Activated T-cell treated with anti-CD3 and anti-CD28 coated beads for 24 hours (primary cell): ENCODE measurements at places on chromosomes 7 and 10.

GRCh38 chr10:71302874-71303568 is 16.0 kb upstream of the SLC29A3 start:
- DNase-seq: no peak

DNA sequence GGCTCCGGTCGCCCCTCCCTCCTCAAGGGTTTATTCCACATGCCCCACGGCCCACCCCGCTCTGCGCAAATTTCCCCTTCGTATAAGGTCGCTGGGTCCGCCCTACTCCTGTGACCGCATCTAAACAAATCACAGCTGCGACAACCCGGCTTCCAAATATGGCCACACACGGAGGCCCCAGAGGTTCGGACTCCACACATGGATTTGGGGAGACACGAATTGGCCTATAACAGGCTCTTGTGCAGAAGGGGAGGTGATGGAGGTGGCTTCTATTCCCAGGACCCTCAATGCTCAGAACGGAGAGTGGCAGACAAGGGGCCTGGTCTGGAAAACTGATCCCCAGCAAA is 90.1 kb downstream of the FOXL3 start:
- DNase-seq: no peak

DNA sequence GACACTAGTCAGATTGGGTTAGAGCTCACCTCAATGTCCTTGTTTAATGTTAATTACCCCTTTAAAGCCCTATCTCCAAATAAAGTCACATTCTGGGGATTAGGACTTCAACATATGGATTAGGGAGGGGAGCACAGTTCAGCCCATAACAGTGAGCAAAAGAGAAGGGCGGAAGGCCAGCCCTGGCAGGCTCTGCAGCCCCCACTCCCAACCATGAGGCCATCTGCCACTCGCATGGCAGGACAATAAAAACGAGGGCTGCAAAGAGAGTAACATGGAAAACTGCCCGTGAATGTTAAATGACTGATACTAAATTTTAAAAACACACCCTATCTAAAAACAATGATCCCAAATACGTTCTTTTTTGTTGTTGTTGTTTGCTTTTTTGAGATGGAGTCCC is 38.7 kb downstream of the RGS10 start:
- DNase-seq: no peak

- DNase-seq: no peak
Observed at GRCh38 chr10:62772186-62772974, 32.1 kb upstream of the ADO start.

DNA sequence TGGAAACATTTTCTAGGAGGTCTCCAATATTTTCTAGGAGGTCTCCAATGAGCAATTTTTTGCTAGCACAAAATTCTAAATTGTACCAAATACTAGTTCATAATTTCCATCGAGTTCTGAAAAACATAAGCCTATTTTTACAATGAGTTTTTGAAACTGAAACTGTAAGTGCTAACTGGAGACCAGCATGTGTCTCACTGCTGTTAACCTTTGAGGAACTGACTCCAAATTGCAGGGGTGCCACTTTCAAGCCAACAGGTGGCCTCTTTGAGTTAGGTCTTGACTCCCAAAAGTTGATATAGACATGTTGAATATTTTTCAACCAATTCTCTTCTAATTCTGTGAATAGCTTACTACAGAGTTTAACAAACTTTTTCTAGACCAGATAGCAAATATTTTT is 58.8 kb downstream of the CAV1 start:
- no peak for DNase-seq

DNA sequence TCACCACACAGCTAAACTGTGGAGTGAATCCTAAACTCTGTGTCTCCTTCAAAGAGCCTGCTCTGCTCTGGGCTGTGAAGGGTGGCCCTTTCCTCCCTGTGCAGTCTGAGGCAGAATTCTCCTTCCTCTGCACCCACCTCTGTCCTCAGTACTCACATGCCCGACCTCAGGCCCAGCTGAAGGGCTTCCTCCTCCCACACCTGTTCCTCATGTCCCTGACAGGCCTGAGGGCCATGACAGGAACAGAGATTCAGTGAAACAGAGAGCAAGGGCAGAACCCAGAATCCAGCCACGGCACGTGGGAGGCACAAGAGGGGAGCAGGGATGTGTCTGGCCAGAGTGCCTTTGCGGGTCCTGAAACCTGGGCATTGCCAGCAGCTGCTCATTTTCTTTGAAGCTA is 13.9 kb downstream of the CREB3L2 start:
- no peak for DNase-seq

- DNase-seq: no peak
Observed at GRCh38 chr7:138958391-138958956, 22.7 kb downstream of the KIAA1549 start.

DNA sequence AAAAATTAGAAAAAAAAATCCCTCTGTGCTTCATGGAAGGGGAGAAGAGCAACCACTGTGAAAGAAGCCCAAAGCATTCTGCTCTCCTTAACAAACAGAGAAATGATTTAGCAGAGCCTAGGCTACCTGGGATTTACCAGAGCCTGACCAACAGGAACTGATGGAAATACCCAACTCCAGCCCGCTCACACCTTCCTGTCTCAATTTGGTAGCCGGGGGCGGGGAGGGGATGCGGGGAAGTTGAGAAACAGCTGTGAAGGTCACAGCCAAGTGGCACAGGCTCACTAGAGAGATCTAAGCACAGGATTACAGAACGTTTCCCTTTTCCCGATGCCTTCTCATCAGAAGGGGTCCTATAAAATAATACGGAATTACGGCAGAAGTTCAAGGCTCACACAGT is 17.6 kb downstream of the RSU1 start:
- DNase-seq: no peak

- DNase-seq: no peak
Observed at GRCh38 chr10:132690821-132691610, 94.9 kb downstream of the NKX6-2 start.

DNA sequence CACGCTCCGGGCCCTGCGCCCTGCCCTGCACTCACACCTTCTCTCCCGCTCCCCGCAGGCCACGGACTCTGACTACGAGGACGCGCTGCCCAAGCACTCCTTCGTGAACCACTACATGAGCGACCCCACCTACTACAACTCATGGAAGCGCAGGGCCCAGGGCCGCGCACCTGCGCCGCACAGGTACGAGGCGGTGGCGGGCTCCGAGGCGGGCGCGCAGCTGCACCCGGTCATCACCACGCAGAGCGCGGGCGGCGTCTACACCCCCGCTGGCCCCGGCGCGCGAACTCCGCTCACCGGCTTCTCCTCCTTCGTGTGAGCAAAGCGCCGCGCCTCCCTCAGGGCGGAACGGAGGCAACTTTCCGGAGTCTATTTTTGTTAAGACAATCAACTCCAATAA is 417.0 kb upstream of the FOXK1 start:
- no peak for DNase-seq

DNA sequence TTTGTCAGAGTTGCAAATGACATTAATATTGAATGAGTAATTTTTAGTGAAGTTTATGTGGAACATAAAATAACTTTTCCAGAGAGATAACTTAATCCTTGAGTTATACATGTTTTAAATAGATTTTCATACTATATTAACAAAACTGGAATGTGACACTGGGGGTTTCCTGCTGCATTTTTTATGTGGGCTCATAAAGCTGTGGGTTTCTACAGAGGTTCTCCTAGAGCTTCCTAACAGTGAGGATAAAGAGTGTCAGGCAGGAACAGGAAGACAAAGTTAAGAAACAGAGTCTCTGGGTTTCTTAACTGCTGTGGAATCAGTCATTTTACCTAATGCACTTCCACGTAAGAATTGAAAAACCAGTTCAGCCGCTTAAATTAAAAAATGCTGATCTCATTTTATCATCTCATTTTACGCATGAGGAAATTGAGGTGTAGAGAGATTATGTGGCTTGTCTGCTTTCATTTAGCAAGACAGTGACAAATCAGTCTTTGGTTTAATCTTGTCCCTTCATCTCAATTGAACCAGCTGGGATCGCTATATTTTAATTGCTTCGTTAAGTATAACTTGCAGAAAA is 5.0 kb downstream of the CD36 start:
- DNase-seq: no peak

- no peak for DNase-seq
Observed at GRCh38 chr7:112334366-112334765, 115.9 kb upstream of the IFRD1 start.

DNA sequence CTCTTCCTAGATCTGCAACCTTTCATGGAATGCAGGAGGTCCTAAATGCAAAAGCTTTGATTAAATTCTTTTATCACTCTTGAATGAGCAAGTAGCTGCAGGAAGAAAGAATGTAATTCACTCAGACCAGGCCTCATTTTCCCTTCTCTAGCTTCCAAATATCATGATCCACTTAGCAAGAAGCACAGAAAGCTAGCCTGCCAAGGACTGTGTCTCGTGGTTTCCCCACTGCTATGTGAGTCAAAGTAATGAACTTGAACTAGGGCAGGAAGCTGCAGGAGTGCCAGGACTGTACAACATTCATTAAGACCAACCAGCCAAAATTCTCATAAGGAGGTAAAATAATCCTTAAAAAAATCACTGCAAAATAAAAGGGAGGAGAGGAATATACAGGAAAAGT is 379.2 kb downstream of the CALN1 start:
- no peak for DNase-seq
